ENCODE measurements at places on chromosomes 16 and 17. TPM values are rescaled to one million over a fixed set of nuclear protein-coding genes. Genes with fewer than 3 reads are reported as not detected.
A peak's percentile ranks its signal among the peaks of the same experiment; 100 is the strongest.

ADAMTS18 gene
- not detected for total RNA-seq

VASN gene
- total RNA-seq, result 3.8 TPM

DNA sequence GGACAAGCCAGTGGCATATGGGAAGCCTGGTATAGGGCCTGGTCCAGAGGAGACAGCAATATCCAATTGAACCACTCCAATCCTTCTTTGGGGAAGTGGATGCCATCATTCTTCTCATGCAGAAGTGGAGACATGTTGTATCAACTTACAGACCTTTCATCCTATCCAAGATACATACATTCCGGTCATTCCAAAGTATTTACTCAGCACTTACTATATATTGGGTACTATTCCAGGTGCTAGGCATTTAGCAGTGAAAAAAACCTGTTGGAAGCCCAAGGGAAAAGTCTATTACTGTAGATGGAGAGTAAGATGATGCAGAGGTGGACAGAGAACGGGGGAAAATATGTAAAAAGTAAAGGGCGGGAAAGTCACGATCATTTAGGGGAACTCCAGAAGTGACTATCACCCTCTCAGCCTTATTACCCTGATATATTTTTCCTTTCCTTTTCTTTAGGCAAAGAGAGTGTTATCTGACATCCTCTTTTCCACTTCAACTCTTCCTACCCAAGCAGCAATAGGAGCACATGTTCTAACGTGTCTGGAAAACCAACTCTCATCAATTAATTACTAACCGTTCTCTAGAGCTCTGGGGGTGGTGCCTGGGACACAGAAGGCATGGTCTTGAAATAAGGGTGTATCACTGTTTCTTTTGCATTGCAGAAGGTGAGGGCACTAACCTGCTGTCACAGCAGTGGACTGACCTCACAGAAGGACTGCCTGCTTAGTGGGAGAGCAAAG lies 210.1 kb upstream of the MAF start:
- H3K4me1 ChIP-seq, result no peaks in the 10 kb centered on the region
- no peak overlapping the region for H3K4me3 ChIP-seq
- peaks cover 5% of the 10 kb centered on the region for H3K27me3 ChIP-seq
- DNase-seq, result no peak
- H3K27ac ChIP-seq, result no peak overlapping the region
- no peaks in the 10 kb centered on the region for H3K36me3 ChIP-seq

DNA sequence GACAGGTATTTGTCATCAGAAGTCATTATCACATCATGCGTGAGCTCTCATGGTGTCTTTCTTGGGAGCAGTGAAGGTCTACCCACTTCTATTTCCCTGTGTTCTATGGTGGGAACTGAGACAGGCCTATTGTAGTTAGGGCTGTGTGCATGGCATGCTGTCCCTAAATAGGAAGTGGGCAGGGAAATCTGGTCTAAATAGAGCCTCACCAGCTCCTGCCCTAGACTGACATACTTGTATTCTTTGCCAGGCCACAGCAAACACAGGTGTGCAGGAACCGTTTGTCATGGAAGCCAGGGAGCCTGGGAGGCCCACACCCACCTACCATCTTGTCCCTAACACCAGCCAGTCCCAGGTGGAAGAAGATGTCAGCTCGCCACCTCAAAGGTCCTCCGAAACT lies 10.1 kb downstream of the SLC7A6 start:
- DNase-seq, result no peak
- H3K27ac ChIP-seq, result peak overlapping the region; percentile 66
- H3K4me1 ChIP-seq, result peaks cover 10% of the 10 kb centered on the region

DNA sequence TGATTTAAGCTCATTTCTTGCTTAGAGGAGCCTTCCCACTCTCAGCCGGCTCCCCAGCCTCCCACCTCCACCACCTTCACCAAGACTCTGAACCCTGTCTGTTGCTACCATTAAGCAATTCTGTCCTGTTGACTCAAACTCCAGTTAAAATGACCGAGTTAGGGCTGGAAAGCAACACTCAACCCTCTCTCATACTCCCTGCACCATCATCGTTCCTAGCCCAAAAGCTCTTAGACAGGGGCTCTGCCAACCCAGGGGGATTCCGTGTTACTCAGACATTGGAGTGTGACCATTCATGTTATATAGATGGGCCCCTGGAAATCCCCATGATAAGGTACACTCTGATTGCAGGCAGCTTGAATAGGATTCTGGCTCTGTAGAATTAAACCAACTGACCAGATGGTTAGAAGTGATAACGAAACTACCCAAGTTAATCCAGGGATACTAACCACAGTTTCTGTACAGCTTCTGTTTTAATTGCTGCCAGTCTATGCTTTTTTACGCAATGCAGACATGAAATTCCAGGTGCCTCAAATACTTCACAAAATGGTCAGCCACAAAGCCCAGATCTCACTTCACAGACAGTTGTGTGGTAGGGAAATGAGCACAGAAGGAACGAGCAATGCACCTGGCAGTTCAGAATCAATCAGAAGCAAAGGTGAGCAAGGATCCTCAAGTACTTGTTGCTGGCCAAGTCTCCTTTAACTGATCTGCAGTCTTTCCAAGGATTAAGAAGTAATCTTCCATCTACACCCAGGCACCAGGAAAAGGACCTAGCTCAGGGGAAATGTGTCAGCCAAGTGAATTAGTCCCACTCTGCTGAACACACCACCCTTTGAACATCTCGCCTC lies 2.1 kb downstream of the SSTR2 start:
- peak overlapping the region; percentile 65 for H3K4me3 ChIP-seq
- H3K27me3 ChIP-seq, result peaks cover 35% of the 10 kb centered on the region

NR1D1 gene
- total RNA-seq, result 21.8 TPM

DNA sequence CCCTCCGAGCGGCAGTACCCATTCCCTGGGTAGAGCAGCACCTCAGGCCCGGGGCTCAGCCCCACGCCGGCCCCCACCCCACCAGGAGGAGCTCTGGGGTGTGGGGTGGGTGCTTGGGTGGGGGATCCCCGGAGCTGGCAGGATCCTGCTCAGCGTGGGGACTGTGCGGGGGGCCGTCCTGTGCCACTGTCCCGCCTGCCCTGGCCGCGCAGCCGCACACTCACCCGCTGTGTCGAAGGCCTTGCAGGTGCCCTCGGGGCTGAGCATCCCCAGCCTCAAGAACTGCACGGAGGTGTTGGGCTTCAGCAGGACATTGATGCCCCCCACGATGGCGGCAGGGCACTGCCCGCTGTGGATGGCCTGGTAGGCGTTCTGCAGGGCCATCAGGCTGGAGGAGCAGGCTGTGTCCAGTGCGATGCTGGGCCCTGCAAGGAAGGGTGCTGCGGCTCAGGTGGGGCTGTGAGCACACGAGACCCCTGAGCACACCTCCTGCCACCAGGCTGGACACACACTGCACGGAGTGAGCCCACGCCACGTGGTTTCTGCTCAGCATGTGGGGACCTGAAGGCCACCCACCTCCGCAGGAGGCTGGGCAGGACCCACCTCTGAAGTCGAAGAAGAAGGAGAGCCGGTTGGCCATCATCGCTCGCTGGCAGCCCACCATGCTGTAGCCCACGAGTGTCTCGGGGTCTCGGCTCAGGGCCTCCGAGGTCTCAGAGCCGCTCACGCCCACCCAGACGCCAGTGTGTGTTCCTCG lies 4.9 kb downstream of the FASN start:
- H3K4me1 ChIP-seq, result peaks cover 12% of the 10 kb centered on the region
- H3K36me3 ChIP-seq, result peaks cover 80% of the 10 kb centered on the region
- no peak overlapping the region for H3K4me3 ChIP-seq
- DNase-seq, result no peak
- no peaks in the 10 kb centered on the region for H3K27me3 ChIP-seq

CSH1 gene
- total RNA-seq, result not detected
